ENCODE measurements at places on chromosomes 1 and 21.
A peak's percentile ranks its signal among the peaks of the same experiment; 100 is the strongest.

GRCh38 chr1:167496797-167497619, 21.3 kb downstream of the CD247 start:
- DNase-seq = no peak

GRCh38 chr1:247639381-247639981, 34.1 kb downstream of the OR2G3 start:
- DNase-seq = peak; percentile 61

GRCh38 chr1:154104433-154105082, 50.3 kb downstream of the NUP210L start:
- no peak for DNase-seq

GRCh38 chr1:182181167-182181572, 119.7 kb upstream of the ZNF648 start:
- no peak for DNase-seq

GRCh38 chr1:14270821-14271220, 327.7 kb upstream of the KAZN start:
- DNase-seq = no peak

- no peak for DNase-seq
Measured at GRCh38 chr1:34060187-34060730, 104.8 kb downstream of the CSMD2 start.

- no peak for DNase-seq
Measured at GRCh38 chr21:43190951-43191350, 22.1 kb downstream of the CRYAA start.

DNA sequence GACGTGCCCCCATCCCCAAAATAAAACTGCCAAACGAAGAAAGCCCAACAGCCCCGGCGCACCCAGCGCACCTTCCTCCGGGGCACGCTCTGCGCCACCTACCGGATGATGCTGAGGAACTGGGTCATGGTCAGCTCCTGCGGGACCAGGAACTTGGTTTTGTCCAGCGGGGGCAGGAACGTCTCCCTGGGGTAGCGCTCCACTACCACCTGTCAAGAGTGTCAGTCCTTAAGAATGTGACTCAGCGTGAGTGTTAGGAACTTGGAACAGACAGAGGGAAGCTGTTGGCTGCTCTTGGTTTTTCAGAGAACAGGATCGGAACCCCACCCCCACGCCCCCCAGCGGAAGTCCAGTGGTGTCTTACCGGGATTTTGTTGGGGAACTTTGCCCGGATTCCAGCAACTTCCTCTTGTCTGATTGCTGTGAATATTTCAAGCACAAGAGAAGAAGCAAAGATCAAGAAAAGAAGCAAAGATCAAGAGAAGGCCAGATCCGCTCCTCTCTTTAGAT, 431 bp downstream of the MAP1LC3C start:
- no peak for DNase-seq

- no peak for DNase-seq
Measured at GRCh38 chr1:207862241-207862787, 48.6 kb downstream of the CD34 start.

GRCh38 chr1:169784102-169784501, 10.6 kb downstream of the METTL18 start:
- no peak for DNase-seq

DNA sequence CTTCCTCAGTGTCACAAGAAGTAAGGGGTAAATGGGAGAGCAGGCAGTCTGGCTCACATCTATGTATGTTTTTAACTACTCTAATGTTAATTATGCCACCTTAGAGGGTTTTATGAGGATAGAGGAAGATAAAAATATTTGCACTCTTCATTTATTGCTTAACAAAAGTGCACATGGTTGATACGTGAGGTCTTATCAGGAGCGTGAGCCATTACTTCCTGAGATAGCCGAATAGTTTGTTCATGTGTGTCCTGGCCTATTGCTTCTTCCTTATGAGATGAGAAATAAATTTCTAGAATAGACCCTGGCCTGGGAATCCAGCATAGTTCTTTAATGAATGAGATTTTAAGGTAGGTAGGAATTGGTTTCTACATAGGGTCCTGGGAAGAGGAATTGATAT, 471.1 kb upstream of the B3GALT2 start:
- no peak for DNase-seq

DNA sequence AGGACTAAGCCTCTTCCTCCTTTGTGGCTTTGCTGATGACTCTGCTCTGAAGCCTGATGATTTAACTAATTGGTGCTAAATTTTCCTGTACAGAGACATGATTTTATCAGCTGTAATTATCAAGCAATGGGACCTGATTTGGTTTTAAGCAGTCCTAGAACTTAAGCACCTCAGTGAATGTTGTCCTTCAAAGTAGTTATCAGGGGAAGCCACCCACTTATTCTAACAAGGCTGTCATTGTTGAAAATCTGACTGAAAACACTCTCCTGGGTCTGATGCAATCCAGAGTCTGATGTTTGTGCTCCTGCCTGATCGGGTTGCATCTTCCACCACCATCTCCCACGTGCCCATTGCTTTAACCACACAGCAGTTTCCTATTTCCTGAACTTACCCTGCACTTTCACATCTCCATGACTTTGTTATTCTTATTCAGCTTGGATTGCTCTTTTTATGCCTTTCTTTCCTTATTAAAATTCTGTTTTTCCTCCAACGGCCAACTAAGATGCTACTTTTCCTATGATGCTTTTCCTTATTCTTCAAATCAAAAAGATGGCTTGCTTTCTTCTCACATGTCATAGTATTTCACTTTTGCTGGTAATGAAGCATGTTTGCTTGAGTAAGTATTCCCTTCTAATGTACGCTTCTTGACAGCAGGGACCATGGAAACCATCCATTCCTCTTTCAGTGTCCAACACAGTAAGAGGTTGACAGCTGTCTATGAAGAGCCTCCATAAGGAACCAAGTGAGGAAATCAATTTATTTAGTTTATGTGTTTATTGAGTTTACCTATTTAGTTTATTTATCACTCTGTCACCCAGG, 55.0 kb downstream of the S1PR1 start:
- peak; percentile 71 for DNase-seq

GRCh38 chr1:47323599-47324031, 9.7 kb upstream of the STIL start:
- DNase-seq = no peak

DNA sequence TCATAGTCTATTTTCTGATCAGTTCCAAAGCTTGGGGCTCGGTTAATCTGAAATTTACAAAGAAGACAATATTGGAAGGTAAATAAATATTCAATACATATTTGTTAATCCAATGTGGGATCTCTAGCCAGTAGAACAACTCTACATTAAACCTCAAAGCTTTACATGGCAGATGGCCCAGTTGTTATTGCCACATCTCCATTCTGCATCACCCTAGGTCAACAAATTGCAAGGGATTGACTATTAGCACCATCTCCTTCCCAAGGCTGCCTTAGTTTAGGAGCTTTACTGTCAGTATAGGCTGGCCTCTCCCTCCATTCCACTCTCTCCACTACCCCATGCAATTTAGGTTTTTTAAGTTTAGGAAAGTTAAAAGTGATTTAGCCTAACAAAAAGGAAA, 69.7 kb downstream of the TTLL7 start:
- DNase-seq = no peak

DNA sequence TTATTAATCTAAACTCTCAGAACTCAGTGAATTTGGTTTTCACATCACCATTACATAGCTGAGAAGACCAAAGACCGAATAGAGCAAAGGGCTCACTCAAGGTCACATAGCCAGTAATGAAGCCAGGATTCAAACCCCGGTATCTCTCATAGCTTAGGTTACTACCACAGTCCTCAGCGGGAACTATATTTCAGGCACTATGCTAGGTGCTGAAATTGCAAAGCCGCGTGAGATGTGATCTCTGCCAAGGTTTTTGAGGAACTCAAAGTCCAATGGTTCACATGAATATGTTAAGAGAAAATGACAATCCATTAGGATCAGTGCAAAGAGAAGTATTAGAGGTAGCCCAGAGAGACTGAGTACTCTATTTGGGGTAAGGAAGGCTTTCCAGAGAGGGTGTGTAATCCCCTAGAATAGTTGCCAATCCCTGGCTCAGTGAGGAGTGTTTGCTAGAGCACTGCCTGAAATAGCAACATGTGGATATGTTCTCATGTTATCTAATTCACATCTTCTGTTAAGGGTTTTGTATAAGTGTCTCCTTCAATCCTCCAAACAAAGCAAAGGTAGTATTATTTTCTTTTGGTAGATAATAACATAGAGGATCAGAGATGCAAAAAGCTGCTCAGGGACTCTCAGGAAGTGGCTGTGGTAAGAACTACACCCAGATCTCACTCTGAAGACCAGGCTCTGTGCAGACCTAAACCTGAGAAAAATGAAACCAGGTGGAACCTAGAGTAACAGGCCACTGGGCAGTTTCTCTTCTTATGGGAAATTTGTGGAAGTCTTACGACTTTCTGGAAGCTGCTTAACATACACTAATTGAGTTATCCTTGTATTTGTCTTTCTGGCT, 93.1 kb upstream of the C8B start:
- no peak for DNase-seq

- no peak for DNase-seq
Measured at GRCh38 chr1:27858949-27859576, 13.3 kb upstream of the THEMIS2 start.

DNA sequence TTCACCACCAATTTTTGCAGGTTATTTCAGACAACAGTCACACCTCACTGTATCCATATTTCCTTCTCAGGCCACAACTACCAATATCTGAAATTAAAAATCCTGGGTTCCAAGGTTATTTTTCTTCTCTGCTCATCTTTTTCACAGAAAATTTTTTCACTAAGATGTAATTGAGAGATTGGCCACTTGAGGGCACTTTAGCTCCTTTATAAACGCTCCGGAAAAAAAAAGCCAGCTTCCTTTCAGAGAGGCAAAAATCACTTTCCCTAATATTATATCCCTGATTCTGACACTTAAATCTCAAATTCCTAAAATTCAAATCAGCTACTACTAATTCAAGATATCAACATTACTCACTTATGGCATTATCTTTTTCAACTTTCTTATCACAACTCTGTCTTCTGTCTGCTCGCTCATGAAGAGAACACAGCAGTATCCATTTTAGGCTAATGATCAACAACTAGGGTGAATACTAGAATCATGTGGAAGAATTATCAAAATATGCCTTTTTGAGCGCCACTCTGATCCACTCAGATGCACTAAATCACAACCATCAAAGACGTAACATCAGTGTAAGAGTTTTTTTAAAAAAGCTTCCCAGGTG, 101.4 kb upstream of the RGS1 start:
- no peak for DNase-seq

- DNase-seq = no peak
Measured at GRCh38 chr1:200659269-200659668, 10.4 kb downstream of the DDX59 start.

DNA sequence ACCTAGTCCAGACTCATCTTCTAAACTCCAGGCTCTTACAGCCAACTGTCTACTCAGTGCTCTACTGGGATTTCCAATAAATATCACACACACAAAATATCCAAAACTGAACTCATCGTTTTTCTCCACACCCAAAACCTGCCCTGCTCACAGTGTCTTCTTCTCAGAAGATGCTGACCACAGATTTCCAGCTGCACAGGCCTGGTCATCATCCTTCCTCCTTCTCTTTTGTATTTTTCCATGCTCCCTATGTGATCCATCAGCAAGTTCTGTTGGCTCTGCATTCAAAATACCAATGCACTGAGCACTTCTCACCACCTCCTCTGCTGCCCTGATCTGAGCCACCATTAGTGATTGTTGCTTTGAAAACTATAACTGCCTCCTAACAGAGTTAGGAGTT, 159.5 kb upstream of the KAZN start:
- no peak for DNase-seq

DNA sequence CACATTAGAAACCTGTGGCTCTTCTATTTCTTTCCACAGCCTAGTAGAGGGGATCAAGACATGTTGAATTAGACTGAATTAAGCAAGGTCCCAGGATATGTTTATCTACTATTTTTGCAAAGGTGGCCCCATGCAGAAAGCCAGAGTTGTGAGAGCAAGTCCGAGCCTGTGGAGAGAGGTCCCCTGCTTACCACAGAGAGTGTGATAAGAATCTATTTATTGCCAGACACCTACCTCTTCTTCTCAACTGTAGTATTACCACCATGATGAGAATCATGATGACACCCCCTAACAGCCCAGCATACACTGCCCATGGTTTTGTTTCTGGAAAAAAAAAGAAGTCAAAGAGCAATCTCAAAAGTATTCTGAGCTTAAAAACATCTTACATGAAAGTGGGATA, 23.0 kb downstream of the SLAMF1 start:
- DNase-seq = no peak

DNA sequence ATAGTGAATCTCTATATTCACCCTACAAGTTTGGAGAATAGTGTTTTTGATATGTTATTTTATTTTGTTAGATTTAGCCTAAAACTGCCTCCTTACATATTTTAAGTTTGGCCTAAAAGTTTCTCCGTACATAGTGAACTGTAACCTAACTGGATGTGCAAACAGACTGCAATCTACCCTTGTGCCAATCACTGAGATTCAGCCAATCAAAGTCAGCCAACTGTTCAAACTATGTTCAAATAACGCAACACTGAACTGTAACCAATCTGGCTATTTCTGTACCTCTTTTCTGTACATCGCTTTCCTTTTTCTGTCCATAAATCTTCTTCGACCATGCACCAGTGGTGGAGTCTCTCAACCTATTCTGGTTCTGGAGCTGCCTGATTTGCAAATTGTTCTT, 11.8 kb upstream of the DMRTB1 start:
- DNase-seq = no peak

DNA sequence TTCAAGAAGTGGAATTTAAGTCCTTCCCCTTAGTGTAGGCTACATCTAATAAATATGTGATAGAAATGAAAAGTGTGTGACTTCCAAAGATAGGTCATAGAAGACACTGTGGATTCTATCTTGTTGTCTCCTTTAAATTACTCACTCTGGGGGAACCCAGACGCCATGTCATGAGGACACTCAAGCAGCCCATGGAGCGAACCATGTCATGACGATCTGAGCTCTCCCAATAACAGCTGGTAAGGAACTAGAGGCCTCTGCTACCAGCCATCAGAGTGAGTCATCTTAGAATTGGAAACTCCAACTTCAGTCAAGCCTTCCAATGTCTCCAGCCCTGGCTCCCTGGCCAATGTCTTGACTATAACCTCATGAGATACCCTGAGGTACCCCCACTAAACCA, 6.3 kb downstream of the COA7 start:
- no peak for DNase-seq

- DNase-seq = no peak
Measured at GRCh38 chr1:168709405-168710363, 19.3 kb downstream of the DPT start.

GRCh38 chr1:42211224-42211623, 46.7 kb upstream of the GUCA2A start:
- DNase-seq = no peak

- no peak for DNase-seq
Measured at GRCh38 chr1:22839806-22840205, 129.2 kb downstream of the EPHB2 start.

GRCh38 chr21:27058673-27059605, 92.1 kb upstream of the ADAMTS5 start:
- no peak for DNase-seq
